ENCODE measurements at places on chromosomes 2 and 18.

GRCh38 chr2:38905251-38905650 is 15.6 kb downstream of the ARHGEF33 start:
- no peak for DNase-seq

- DNase-seq = no peak
These were observed 118.9 kb upstream of the TCF4 start for GRCh38 chr18:55706898-55707297.

DNA sequence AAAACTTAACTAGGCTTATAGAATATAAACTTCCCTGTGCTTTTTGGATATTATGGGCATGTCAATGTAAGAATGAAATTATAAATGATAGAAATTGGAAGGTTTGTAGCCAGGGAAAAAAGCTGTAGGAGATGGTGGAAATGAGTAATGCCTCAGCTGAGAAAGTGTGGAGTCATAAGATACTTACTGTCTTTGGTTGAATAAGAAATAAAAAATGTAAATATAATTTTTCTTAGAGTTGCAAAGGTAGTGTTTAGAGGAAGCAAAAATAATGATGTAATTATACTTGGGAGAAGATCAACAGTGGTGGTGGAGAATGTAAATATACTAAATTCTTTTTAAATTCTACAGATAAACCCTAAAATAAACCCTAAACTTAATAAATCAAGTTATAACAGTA is 26.2 kb upstream of the RND3 start:
- no peak for DNase-seq

DNA sequence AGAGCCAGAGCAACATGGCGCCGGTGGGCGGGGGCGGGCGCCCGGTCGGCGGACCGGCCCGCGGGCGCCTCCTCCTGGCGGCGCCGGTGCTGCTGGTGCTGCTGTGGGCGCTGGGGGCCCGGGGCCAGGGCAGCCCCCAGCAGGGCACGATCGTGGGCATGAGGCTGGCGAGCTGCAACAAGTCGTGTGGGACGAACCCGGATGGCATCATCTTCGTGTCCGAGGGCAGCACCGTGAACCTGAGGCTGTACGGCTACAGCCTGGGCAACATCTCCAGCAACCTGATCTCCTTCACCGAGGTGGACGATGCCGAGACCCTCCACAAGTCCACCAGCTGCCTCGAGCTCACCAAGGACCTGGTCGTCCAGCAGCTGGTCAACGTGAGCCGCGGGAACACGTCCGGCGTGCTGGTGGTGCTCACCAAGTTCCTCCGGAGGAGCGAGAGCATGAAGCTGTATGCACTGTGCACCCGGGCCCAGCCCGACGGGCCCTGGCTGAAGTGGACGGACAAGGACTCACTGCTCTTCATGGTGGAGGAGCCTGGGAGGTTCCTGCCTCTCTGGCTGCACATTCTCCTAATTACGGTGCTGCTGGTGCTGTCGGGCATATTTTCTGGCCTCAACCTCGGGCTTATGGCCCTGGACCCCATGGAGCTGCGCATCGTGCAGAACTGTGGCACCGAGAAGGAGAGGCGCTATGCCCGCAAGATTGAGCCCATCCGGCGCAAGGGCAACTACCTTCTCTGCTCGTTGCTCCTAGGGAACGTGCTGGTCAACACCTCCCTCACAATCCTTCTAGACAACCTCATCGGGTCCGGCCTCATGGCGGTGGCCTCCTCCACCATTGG is 507 bp downstream of the CNNM4 start:
- no peak for DNase-seq

GRCh38 chr2:134429886-134430285 is 176.0 kb downstream of the MGAT5 start:
- DNase-seq = no peak

DNA sequence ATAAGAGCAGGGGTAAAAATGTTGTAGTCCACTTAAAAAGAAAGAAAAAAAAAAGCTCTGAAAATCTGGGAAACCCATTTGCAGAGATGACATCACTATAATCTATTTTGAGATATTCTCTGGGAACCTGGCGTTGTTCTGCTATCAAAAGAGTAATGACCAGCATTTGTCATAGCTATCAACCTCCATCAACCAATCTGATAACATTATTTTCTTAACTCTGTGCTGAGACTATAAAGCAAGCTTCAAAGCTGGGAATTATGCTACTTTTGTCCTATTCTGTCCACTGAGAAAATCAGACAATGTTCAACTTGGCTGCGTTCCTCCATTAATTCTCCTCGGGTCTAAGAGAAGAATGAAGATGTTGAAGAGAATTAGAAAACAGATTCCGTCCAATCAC is 107.5 kb downstream of the STK39 start:
- DNase-seq = no peak

DNA sequence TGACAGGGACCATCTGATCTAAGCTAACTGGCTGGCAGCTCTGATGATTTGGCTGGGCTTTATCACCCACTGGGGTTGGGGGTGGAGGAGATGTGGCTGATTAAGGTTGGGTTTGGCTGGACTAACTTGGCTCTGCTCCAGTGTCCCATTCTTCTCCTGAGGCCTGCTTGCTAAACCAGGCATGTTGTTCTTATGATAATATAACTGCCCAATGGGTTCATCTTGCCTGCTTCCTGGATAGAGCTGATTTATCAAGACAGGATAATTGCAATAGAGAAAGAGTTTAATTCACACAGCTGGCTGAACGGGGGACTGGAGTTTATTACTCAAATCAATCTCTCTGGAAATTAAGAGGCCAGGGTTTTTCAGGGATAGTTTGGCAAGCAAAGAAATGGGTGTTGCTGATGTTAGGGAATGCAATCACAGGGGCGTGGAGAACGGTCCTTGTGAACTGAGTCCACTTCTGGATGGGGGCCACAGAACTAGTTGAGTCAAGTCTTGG is 150.4 kb downstream of the PTH2R start:
- DNase-seq = no peak

DNA sequence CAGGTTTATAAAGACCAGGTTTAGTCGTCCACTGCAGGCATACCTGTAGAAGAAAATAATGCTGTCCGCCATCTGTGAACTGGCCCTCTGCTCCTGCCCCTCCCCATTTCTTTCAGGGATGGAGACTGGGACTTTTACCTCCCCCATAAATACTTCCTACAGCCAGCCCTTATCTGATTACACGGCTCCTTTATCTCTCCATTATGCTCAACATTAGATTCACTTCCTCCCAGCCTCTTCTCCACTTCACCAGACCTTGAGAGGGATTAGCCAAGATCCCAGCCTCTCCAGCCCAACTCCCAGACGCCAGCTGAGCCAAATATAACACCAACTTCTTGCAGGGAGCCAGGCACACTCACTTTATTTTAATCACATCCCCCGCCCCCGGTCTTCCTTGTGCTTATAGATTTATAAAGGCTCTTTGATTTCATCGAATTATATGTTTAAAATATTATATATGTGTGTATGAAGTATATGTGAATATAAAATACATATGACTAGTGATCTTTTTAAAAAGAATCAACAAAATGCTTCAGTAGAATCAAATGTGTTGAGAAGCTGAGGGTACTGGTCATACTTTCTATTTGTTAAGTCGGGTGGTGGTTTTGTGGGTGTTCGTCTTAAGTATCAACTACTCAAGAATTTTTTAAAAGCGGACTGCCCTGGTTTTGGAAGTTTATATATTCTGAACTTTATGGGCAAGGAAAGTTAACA is 81.0 kb downstream of the SPRED2 start:
- no peak for DNase-seq

- DNase-seq = no peak
These were observed 132.2 kb downstream of the TSN start for GRCh38 chr2:121887513-121888188.

- no peak for DNase-seq
These were observed 83.6 kb downstream of the CCDC138 start for GRCh38 chr2:108870069-108870644.

GRCh38 chr2:223169830-223170605 is 118.0 kb downstream of the KCNE4 start:
- no peak for DNase-seq

DNA sequence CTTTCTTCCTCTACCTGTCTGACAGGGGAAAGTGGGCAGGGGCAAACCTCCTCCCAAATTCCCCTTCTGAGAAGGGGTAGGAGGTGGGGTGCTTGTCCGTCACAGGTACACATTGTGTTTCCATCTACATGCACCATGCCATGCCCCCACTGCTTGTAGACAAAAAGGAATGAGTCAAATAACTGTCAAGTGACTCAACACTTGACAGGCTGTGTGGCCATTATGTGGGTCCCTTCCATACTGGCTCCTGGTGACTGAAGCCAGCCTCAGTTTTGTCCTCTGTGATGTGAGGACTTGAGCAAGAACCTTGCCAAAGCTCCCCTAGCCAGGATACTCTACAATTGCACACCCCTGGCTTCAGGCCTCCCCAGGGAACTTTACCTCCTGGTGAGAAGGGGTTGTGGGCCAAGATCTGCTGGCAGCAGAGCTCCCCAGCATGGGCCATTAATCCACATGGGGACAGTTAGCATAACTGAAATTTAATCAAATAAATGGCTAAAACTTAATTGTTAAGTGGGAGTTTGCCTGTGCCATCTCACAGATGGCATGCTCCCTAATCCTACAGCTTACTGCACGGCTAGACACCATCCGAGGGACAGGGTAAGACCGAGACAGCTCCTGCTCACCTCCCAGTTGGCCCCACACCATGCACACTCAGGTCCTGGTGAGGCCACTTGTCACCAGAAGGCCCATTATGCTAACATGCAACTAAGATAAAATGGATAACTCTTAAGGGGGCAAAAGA is 140.2 kb downstream of the BCL11A start:
- no peak for DNase-seq

DNA sequence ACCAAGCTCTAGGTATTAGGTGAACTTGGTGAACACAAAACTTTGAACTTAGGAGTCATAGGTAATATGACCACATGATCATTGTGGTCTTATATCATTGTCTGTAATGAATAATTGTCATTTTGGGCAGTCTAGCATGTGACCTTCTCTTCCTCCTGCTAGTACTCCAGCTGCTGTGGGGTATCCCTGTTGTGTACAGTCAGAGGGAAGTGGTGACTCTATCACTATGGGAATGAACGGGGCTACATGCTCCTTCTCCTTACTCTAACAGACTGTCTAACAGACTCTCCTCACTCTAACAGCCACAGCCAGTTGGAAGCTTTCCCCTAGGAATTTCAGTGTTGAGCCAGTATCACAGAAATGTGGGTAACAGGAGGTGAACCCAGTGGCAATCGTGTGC is 68.2 kb upstream of the NEDD4L start:
- no peak for DNase-seq

- DNase-seq = no peak
These were observed 17.4 kb downstream of the FBLN7 start for GRCh38 chr2:112155331-112156151.

Data from GM12892 (cell line).